ENCODE measurements at places on chromosomes 11 and 22.
A peak's percentile ranks its signal among the peaks of the same experiment; 100 is the strongest.

GRCh38 chr11:72048766-72049460, 31.4 kb downstream of the NUMA1 start:
- no peak for DNase-seq

- DNase-seq = no peak
Measured at GRCh38 chr22:32518848-32519247, 44.2 kb downstream of the FBXO7 start.

GRCh38 chr11:15276621-15277020, 161.9 kb downstream of the INSC start:
- DNase-seq = no peak

GRCh38 chr11:118339281-118339961, 3.1 kb downstream of the CD3D start:
- DNase-seq = no peak

DNA sequence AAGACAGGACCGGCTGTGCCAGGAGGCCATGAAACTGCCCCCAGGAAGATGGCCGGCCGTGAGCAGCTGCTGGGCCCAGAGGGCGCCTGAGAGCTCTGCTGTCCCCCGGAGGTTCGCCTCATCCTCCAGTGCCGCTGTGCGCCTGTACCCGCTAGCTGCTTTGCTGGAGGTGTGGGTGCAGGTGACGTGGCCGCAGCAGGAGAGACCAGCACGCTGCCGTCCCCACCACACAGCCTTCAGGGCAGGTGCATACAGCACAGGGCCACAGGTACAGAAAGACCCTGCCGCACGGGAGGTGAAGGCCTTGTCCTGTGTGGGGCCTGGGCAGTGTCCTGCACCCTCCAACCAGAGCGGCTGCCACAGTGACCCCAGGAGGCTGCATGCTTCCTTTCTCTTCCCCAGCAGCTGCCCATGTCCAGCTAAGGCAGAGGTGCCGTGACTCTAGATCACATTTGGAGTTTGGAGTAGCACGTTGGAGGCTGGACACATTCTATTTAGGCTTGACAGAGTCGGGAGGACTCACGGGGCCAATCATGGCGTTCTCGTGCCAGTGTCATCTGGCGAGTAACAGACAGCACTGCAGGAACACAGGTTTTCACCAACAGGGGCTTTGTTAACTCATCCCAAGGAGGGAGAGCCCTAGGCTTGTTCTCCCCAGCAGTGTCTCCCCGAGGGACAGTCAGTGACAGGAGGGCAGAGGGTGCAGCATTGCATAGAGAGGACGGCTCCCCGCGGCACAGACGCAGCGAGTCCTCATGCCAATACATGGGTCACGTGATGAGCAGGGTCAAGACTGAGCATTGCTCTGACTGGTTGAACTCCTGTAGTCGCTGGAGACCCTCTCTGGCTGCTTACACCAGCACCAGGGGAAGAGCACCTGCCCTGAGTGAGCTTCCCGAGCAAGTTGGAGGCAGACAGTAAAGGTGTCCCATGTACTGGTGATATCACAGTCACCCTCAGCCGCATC, 18.7 kb upstream of the PANX2 start:
- no peak for DNase-seq

GRCh38 chr11:119101759-119102423, at the start of gene DPAGT1:
DPAGT1 (minus strand) TSS chr11:119101853; CDS start chr11:119101655, 198 bp downstream.
- peak; percentile 93 for DNase-seq

DNA sequence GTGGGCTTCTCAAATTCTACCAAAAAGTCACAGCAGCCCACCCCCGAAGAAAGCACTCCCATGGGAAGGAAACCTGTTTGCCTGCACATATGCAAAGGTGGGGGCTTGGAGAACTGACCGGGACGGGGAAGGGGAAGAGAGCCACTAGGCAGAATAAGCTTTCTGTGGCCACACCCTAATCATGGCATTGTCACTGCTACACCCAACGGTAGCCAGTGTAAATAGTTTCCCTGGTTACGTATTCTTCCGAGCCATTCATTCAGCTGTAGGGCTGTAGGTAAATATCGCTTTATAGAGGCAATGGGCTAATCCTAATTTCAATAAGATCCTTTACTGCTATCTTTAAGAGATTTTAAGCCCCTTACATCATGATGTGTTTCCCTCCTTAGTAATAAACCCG, 61.7 kb downstream of the PRDM11 start:
- DNase-seq = no peak

- no peak for DNase-seq
Measured at GRCh38 chr11:57487920-57488659, 27.4 kb downstream of the SLC43A1 start.

DNA sequence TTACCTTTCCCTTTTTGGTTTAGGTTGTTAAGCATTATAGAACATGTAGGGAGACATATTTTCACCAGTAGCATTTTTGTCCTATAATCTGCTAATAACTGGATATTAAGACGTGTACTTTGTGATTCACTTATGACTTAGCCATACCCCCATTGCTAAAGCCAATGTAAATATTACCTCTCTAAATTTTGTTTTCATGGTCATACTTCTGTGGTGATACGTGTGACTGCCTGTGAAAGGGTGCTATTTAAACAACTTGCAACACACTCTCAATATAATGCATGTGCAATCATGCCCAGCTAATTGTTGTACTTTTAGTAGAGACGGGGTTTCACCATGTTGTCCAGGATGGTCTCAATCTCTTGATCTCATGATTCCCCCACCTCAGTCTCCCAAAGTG, 36.2 kb upstream of the PAK1 start:
- no peak for DNase-seq

- DNase-seq = no peak
Measured at GRCh38 chr11:96472085-96472484, 82.3 kb downstream of the JRKL start.
